ENCODE measurements at places on chromosomes 3 and 15.

DNA sequence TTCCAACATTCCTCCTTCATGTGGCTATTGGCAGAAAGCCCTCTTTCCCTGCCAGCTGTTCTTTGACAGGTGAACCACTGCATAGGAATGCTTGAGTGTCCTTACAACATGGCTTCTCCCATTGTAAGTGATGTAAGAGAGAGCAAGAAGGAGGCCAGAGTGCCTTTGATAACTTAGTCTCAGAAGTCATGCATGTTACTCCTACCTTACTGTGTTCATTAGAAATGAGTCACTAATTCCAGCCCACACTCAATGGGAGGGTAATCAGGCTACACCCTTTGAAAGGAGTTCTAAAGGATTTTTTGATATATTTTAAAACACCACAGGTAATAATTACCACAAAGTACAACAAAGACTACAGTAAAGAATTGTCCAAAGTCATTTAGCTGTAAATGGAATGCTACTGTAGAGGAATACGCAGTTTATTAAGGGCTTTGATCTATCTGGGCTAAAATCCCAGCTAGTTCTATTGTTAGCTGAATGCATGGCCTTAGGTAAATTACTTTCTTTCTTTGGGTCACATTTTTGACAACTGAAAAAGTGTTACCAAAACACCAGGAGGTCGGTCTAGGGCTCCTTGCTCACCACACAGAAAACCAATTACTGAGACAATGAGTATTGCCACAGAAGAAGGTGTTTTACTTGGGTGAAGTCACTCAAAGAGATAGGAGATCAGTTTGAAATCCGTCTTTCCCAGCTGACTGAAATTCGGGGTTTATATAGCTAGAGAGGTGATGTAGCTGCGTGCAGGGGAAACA, 154.9 kb downstream of the GRM7 start:
- DNase-seq, result no peak

- no peak for DNase-seq
Measured at GRCh38 chr3:59540241-59540640, 490.4 kb upstream of the CFAP20DC start.

DNA sequence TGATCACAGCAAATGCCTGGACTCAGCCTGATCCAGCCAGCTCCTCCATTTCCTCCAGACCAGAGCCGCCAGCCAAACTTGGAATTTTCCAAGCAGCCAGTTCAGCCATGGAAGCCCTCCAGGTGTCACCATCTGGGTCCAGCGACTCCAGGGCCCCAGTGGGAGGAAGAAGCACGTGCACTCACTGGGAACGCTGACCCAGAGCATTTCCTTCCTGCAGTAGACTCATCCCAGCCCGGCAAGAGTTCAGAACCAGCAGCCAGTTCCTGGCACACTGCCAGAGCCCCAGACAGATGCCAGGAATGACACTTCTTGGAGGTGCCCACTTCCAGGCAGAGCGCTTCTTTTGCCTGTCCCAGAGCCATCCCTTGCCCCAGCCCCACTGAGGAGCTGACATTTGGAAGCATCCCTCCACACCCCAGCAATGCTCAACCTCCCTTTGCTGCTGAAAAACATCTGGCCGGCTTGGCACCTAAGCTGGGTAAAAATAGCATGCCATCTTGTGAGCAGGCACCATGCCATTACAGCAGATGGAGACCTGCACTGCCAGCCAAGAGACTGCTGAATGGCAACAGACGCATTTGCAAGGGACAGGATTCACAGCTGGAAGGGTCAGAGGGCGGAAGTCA, 460.3 kb upstream of the PROK2 start:
- DNase-seq, result no peak

DNA sequence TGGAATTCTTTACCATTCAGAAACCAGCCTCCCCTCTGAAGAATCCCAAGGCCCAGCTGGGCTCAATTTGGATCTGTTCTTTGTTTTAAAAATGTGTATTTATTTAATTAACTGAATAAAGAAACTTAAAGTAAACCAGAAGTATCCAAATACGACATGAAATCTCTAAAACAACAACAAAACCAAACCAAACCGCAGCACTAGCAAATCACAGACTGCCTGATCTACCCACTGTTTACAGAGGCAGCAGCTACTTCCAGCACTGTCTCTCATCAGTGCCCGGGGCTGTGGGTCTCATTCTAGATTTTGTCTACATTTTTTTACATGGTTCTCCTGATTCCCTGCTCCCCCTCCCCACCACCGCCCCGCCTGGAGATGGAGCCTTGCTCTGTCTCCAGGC, 2.3 kb downstream of the FLNB start:
- DNase-seq, result no peak

- DNase-seq, result no peak
Measured at GRCh38 chr3:135503065-135503759, 462.3 kb upstream of the PPP2R3A start.

- DNase-seq, result no peak
Measured at GRCh38 chr15:28272587-28272986, 49.4 kb downstream of the HERC2 start.

DNA sequence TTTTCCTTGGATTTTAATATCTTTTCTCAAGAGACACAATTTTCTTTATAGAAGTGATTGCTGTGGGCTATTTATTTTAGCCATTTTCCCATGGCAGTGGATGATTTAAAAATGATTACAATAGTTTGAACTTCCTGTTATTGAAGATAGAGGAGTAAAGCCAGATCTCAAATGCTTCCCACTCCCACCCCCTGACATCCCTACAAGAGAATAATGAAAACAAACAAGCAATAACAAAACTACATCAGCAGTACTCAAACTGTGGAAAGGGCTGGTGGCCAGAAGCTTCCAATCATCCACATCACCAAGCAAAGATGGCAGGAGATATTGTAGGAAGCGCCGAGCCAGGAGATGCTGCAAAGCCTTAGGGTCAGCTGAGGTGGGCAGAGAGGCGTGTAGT, 831.1 kb upstream of the NR2F2 start:
- DNase-seq, result no peak

GRCh38 chr15:99211926-99212325, 37.5 kb downstream of the TTC23 start:
- no peak for DNase-seq

- DNase-seq, result no peak
Measured at GRCh38 chr3:187551416-187551815, 118.8 kb downstream of the SST start.

All from stimulated activated CD4-positive, alpha-beta T cell treated with anti-CD3 and anti-CD28 coated beads, TNF-alpha, amount 100 ng/mL, for 24 hours (primary cell).